ENCODE measurements at places on chromosomes 2 and 18.

GRCh38 chr2:32502941-32503340, 124.9 kb upstream of the TTC27 start:
- DNase-seq, result no peak

GRCh38 chr2:96866986-96867755, 2.7 kb downstream of the SEMA4C start:
- DNase-seq, result no peak

DNA sequence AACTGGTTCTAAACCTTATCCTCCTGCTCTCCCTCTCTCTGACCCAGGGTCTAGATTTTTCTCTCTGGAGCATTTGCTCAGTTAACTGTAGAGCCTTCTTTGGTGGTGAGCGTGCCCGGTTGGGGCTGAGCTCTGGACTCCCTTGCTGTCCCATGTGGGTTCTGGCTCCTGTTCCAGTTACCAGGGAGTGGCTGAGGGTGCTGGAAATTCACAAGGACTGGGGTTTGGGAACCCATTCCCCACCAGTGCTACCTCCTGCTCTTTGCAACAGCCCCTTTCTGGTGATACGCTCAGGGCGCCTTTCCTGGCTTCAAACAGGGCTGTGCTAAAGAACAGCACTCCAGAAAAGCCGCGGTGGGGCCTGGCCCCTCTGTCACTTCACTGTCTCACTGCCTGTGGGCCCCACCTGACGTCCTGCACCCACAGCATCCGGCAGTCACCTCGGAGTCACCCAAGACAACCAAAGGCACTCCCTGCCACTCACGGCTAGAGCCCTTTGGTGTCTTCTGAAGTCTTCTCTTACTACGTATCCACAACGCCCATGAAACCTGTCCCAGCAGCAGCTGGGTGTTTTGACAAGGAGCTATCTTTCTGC, 41.3 kb downstream of the CAPN13 start:
- no peak for DNase-seq

DNA sequence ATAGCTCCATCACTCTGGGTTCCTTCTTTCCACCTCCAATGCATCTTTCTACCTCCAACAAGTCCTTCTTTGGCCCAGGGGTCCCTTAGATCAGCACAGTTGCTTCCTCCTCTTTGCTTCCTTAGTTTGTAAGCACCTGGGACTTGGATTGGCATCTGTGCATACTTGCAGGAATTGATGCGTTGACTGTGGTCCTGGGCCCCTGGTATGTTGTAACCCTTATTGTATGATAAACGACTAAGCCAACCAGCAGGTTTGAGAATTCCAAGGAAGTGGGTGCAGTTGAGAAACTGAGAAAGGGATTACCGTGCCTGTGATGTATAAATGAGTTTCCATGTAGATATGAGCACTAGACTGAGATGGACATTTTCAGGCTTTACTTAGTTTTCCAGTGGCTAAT, 55.9 kb downstream of the ARHGAP28 start:
- no peak for DNase-seq

DNA sequence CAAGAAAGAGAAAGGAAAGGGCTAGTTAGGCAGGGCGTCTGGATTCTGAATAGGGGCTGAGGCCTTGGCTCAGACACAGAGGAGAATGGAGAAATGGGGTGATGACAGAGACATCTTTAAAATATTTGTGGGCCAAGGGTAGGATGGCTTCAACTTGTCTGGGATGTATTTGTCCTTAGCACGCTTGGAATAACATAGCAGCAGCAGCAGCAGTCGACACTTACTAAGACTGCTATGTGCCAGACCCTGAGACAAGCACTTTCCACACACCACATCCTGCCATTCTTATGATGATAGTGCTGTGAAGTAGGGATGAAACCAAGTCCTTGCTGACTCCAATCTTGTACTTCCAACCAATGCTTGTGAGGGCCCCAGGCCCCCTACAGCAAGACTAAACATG, 2.6 kb downstream of the IL1RL1 start:
- no peak for DNase-seq

- no peak for DNase-seq
These were observed 204.2 kb upstream of the SMAD2 start for GRCh38 chr18:48134609-48135008.

DNA sequence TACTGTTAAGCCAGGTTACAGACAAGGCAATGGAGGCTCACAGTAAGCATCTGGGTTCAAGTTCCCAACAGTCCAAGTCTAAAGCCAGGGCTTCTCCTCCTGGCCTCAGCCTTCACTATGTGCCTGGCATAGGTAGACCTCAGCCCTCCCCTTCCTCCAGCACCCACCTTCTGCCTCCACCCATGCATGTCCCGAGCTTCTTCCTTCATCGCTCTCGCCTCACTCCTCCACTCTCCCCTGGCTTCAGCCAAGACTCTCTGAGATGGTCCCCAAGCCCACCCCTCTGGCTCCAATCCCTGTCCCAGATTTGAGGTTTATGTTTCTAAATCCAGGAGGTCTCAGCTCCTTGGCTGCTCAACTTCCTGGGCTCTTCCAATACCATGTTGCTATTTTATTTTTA, 26.9 kb downstream of the CENPA start:
- DNase-seq, result no peak

GRCh38 chr2:51290725-51291124, 258.8 kb upstream of the NRXN1 start:
- no peak for DNase-seq

GRCh38 chr2:125837128-125837527, 818.8 kb upstream of the GYPC start:
- no peak for DNase-seq

DNA sequence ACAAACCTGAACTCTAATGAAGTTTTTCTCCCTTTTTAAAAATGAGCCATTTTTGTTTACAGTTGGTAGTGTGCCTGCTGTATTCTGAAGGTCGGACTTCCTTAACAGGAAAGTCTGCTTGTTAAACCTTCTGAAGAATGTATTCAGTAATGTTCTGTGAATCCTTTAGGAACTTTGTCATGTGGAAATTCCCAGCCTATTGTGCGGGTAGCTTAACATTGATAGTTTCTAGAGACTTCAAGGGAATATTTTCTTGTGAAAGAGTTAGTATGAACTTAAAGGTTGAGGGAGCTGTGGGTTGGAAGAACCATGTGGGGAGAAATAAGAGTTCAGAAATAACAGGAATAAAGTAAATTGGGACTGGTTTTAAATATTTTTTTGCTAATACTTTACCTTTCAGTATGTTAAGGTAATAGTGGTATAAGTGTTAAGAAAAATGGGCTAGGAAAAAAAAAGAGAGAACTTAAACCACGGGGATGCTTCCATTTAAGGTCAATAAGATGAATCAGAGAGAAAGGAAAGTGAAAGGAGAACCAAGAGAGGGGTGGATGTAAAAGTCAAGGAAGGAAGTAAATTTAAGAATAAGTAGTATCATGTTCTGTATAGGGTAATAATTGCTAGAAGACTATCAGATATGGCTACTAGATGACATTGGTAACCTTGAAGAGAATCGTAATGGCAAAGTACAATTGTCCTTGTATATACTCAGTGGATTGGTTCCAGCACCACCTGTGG, 90.5 kb downstream of the PMS1 start:
- DNase-seq, result no peak

GRCh38 chr2:157438863-157439823, 4.7 kb downstream of the CYTIP start:
- DNase-seq, result no peak

- DNase-seq, result no peak
These were observed 103.9 kb upstream of the TMEFF2 start for GRCh38 chr2:192298664-192299063.

GRCh38 chr2:235458839-235459273, 35.0 kb upstream of the AGAP1 start:
- no peak for DNase-seq

- no peak for DNase-seq
These were observed 47.0 kb upstream of the PPP1CB start for GRCh38 chr2:28704621-28705020.

DNA sequence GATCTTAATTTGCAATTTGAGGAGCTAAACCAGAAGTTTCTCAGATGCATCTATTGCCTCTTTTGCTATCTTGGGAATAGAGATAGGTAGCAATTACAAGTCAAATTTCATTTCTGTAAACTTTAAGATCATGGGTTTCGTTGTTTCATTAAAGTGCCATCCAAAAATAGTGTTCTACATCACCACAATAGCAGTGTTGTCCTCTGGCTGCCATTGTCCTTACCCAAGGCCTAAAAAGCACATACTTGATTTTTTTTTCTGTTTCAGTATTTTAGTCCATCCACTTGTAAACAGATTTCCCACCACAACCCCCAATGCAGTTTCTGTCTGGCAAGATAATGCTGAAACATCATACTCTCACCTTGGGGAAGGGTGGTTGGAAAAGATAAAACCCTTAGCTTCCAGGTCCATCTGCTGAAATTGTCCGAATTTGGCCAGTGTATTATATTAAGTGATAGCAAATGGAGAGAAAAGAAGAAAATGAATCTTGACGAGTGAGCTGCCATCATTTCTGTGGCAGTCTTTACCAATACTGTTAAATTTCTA, 136.2 kb downstream of the LCLAT1 start:
- no peak for DNase-seq

- DNase-seq, result no peak
These were observed 366.2 kb upstream of the LRRTM1 start for GRCh38 chr2:80670763-80671162.

DNA sequence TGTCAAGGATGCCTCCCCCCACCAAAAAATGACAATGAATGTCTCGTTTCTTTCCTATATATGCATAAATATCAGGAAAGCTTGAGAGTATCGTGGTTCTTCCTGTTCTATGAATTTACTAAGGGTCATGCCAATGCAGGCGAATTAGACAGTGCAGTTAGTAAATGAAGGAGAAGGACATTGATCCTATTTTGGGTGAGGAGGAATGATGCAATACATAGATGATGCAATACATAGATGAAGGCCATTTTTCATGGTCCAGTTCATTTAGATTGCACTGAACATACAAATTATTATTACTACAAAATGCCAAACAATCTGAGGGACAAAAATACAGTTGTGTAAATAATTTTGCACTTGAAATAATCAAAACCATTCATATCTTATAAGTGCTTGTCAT, 1265.0 kb downstream of the LRP1B start:
- DNase-seq, result no peak

DNA sequence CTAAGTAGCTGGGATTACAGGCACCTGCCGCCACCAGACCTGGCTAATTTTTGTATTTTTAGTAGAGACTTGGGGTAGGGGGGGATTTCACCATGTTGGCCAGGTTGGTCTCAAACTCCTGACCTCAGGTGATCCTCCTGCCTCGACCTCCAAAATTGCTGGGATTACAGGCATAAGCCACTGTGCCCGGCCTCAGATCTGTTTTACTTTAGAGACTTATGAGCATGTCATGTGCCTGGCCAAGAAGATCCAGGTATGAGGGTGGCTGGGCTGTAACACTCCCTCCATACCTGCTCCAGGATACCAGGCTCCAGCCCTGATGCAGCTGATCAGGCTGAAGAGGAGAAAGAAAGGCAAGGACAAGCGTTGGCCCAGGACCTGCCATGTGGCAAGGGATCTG, 125.0 kb downstream of the LPIN1 start:
- DNase-seq, result no peak

Data from activated CD8-positive, alpha-beta memory T cell treated with anti-CD3 and anti-CD28 coated beads for 1 hour (primary cell).